ENCODE measurements at places on chromosomes 6 and 20.
A peak's percentile ranks its signal among the peaks of the same experiment; 100 is the strongest.

GRCh38 chr6:3916211-3916610, 67.0 kb downstream of the FAM50B start:
- DNase-seq = no peak

GRCh38 chr20:19758133-19758500, at the start of gene RIN2:
RIN2 (plus strand) TSS chr20:19758258; CDS start chr20:19889602, 131,344 bp downstream.
- peak; percentile 81 for DNase-seq

DNA sequence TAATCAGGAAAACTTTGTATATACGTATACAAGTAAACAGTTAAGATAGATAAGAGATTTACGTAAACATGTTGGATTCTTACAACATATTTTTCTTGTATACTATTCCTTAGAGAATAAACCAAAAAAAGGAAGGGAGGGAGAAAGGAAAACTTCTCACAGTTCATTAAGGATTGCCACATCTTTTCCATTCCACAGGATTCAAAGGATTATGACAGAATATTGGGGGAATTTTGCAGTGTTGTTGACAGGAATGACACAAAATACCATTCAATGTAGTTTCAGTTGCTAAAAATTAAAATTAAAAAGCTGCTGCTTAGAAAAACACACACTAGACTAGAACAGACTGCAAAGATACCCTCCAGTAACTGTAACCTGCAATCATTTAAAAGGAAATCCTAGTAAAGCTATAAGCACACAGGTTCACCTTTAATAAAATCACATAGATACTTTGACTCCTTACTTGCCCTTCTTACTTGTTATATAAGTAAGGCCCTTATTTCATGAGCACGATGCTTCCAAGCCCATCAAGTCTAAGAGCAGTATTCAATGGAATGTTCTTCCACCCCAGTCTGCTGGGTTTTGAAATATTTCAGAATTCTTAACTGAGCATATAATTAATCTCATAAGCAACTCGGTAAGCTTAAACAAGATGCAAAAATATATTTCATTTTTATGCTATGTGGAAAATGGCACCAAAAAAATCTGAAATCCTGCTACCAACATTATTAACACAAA, 107.8 kb downstream of the SMLR1 start:
- DNase-seq = no peak

- DNase-seq = no peak
Measured at GRCh38 chr6:43092635-43093034, 16.5 kb downstream of the PTK7 start.

GRCh38 chr20:42923348-42923918, 266.3 kb downstream of the PTPRT start:
- DNase-seq = no peak

DNA sequence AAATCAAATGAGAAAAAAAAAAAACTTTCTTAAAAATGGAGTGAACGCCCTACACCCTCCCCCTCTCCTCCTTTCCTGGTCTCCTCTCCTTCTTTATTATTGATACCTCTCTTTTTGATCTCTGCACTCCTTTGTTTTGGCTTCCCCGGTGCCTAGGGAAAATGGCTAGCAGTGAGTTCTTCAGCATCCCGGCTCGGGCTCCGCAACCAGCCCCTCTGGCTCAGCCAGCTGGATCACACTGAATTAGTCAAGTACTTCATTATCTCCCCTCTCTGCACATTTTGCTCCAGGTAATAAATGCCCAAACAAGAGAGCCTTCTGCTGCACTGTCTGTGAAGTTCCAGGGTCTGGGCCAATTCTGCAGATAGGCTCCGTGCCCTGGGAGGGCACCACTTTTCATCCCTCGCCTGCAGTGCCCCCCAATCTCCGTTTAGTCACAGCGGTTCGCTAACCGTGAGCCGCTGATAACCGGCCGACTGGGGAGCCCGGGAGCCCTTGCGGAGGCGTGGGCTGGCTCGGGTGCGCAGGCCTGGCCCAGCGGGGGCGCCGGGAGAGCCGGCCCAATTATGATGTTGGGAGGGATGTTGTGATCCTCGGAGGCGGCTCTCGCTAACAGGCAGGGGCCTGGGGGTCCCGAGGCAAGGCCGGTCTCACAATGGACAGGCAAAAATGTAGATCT, 301.9 kb downstream of the TFAP2A start:
- no peak for DNase-seq

DNA sequence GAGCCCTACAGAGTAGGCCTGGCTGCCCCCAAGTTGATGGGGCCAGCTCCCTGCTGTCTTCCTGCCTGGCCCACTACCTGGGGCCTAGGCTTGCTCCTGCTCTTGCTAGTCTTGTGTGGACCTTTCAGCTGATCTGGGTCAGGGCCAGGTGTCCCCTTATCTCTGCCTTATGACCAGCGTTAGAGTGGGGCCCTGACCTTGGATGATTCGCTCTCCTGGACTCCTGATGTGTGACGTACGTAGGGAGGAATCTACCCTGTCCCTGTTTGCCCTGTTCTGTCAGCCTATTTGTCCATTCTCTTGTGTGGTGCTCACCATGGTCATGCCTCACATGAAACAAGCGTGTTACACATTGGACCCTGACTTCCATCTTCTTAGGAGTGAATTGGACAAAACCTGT, 571.8 kb downstream of the QKI start:
- DNase-seq = no peak

- no peak for DNase-seq
Measured at GRCh38 chr20:1657556-1658334, at the start of gene SIRPG. SIRPG (minus strand) TSS chr20:1657779; CDS start chr20:1657714, 65 bp downstream.

DNA sequence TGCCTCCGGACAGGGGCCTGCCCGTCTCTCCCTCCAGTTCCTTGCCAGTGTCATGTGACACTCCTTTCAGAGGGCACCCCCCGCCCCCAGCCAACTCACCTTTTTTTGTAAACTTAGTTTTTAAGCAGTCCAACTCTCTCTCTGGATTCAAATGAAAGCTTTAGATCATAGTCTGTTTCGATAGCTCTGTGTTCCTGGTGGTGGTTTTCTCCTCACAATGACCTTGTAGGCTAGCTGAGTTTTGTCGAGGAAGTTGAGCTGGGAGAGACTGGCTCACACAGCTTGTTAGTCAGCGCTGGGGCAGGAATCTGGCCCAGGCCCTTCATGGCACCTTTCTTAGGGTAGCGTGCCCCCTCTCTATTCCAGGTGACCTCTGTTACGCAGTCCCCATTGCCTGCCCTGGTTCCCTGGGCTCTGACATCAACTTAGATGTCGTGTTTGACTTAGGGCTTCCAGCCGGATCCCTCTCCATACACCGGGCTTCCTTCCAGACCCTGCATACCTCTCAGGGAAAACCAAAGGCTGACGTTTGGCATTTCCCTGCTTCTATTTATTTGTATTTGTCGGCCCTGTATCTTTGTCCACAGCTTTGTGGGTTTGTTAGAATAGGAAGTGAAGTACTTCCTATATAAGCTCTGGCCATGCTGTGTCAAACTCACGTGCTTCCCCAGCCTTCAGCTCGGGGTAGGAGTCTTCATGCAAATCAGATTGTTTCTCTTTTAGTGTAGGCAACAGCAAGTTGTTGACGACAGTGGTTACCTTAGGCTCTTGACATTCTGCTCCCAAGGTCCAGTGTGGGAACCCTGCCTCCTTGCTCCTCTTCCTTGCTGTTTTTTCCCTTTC, 12.7 kb downstream of the IGF2R start:
- DNase-seq = no peak

- DNase-seq = no peak
Measured at GRCh38 chr6:75834447-75834846, 85.4 kb downstream of the MYO6 start.

DNA sequence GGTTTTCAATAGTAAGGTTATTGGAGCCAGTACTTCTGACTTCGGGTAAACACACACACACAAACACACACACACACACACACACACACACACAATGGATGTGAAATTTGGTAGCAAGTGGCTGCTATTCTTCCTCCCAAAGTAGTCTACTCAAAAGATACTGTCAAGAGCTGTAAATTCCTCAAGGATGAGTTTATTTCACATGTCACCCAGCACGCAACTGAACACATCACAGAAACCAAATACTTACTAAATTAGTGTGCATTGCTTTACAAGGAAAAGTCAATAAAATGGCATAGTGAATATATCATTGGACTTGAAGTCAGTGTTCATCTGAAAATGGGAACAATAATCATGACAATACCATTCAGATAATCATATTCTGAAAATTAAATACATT, 32.9 kb downstream of the MMUT start:
- DNase-seq = no peak

DNA sequence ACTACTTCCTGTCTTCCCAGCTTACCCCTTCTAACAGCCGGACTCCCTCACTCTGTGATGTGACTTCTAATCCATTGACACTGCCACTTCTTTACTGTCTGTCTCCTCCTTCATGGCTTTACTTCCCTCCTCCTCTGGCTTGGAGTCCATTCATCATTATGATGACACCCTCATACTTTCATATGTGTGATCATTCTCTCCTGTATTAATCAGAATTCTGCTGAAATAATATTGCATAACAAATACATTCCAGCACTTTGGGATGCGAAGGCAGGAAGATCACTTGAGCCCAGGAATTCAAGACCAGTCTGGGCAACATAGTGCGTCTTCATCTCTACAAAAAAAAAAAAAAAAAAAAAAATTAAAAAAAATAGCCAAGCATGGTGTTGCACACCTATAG, 147.9 kb upstream of the BTBD3 start:
- no peak for DNase-seq

GRCh38 chr20:38450412-38450975, 15.4 kb upstream of the SNHG17 start:
- DNase-seq = no peak

GRCh38 chr6:134389129-134389528, 71.2 kb upstream of the SGK1 start:
- DNase-seq = no peak

GRCh38 chr6:98787961-98788360, 46.4 kb upstream of the POU3F2 start:
- DNase-seq = no peak

- DNase-seq = no peak
Measured at GRCh38 chr6:85401186-85402021, 48.5 kb upstream of the NT5E start.

GRCh38 chr6:37727996-37728395, 30.3 kb upstream of the MDGA1 start:
- no peak for DNase-seq

- DNase-seq = no peak
Measured at GRCh38 chr6:33757906-33758305, 11.2 kb upstream of the IP6K3 start.

DNA sequence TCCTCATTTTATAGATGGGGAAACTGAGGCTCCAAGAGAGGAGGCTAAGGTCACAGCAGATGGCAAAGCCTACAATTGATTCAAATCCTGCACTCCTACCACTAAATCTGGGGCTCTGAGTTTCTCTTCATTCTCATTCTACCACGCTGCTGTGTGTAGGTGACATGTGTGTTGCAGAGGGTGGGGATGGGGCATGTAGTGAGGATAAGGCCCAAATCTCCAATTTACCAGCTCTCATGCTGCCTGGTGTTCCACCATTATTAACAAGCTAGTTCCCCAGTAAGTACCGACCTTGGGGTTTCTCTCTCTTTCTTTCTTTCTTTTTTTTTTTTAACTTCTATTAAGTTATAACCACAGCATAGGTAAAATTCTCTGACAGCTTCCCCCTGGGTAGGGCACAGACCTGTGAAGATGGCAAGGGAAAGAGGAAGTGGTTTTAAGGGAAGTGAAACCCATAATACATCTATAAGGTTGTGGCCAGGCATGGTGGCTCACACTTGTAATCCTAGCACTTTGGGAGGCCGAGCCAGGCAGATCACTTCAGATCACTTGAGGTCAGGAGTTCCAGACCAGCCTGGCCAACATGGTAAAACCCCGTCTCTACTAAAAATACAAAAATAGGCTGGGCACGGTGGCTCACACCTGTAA, 13.0 kb upstream of the MATN4 start:
- DNase-seq = no peak

Data from HuH-7 (cell line).